NCI-H2029 (cell line): ENCODE measurements at places on chromosomes 16 and 17.

- no peak for DNase-seq
These were observed 18.3 kb downstream of the RARA start for GRCh38 chr17:40327244-40327729.

GRCh38 chr16:47921535-47921934 lies 234.3 kb downstream of the ABCC12 start:
- DNase-seq, result no peak

GRCh38 chr16:12228602-12229499 lies 252.3 kb downstream of the SNX29 start:
- DNase-seq, result peak; percentile 14

DNA sequence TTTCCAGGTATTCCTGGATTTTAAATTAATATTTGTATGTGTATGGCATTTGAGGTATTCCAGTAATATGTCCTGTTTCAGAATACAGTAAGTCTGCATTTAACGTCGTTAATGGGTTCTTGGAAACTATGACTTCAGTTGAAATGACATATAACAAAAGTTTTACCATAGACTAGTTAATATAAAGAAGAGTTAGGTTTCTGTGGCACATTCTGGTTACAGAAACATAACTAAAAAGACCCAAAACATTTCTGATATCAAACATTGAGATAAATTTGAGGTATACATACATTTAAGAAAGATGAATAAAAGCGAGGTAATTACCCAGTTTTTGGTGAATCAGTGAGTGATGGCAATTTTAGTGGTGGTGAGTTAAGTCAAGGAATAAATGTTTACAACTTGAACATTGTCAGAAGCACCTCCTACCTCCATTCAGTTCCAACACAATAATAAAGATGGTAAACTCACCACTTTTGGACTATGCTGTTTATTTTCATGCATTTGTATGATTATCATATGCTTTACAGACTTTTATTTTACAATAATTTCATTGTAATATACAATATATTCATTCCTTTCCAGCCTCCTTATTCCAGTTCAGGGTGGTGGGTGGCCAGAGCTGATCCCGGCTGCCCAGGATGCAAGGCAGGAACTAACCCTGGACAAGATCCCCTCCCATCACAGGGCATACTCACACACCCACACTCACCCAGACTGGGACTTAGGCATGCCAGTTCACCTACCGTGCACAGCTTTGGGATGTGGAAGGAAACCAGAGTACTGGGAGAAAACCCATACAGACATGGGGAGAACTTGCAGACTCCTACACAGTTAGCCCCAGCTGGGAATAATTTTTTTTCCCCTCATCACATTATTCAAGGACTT lies 9.7 kb downstream of the LUC7L3 start:
- no peak for DNase-seq

DNA sequence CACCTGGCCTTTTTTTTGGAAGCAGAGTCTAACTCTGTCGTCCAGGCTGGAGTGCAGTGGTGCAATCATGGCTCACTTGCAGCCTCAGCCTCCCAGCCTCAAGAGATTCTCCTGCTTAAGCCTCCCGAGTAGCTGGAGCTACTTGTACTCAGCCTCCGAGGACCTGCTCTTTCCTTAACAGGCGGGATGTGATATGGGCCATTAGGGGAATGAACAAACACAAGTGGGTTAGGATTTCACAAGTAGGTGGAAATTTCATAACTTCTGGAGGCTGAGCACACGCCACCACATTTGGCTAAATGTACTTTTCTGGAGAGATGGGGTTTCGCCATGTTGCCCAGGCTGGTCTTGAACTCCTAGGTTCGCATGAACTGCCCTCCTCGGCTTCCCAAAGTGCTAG lies 4.1 kb downstream of the PAM16 start:
- no peak for DNase-seq

DNA sequence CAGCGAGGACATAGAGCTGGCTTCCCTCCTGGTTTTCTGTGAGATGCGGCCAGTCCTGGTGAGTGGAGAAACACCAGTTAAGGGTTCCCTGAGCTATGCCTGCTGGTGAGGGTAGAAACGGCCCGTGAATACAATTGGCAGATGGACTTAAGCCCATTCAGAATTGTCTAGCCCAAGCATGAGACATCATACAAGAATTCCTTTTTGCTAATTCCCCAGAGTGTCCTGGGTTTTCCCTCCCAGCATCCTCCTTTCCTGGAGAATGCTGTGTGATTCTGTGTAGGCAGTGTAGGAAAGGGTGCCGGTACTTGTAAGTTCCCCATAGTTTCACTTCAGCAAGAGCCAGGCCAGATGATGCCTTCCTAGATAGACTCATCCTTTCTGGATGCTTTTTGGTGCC lies 65.1 kb downstream of the SDR42E1 start:
- DNase-seq, result no peak

DNA sequence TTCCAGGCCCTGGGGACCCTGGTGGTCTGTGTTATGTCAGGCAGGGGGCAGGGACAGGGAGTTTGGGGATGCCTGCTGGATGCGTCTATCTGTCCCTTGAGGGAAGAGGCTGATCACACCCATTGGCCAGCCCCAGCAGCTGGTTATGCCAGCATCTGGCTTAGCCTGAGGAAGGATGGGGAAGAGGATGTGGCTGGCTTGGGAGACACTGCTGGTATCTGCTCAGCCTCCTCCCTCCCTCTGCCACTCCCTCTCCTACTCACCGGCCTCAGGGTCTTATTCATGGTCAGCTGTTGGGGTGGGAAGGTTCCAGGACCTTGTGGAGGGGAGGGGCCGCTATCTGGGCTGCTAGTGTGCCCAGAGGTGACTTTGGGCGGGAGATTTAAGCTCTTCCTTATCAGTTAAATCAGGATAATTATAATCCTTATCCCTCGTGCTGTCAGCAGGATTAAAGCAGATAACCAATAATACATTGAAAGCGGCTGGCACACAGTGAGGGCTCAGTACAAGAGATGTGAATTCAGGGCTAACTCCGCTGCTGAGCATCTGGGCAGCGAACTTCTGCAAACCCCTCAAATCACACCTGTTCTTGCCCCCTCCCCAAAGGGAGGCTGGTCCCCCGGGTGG lies 36.0 kb upstream of the MLKL start:
- no peak for DNase-seq

GRCh38 chr17:10698096-10698818 lies 863 bp downstream of the ADPRM start:
- no peak for DNase-seq

- DNase-seq, result no peak
These were observed 27.5 kb downstream of the TVP23A start for GRCh38 chr16:10791048-10791447.

GRCh38 chr16:3059723-3060242 lies 5.7 kb upstream of the IL32 start:
- DNase-seq, result no peak

GRCh38 chr17:57215317-57215716 lies 41.0 kb upstream of the MSI2 start:
- no peak for DNase-seq

DNA sequence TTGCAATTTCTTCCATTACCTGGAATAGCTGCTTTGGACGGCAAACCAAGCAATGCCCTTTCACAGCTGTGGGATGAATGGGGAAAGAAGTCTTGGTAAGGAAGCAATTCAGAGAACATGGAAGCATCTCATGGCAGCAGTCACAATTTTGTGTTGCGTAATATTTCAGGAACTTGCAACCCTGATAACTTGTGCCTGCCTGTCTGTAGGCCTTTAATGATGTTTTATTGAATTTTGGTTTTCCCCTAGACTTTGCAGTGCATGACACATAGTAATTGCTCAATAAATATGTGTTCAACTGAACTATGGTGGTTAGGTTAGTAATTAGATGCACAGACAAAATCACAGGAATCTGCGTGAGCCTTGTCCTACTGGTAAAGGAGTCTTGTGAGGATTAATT lies 439.5 kb downstream of the WWOX start:
- DNase-seq, result no peak

DNA sequence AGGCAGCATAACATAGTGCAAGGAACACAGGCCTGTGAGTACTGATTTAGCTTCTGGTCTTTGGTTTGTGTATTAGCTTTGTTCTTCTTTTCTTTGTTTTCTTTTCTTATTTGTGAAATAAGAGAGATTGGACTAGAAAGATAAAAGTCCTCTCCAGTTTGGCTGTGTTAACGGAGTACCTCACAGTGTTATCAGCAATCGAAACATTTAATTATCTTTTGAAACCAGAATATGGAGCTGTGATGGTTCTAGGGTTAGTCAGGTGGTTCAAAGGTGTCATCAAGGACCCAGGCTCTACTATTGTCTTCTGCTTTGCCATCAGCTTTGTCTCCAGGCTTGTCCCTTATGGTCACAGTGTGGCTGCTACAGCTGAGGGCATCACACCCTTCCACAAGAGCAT lies 25.6 kb downstream of the ADORA2B start:
- no peak for DNase-seq

GRCh38 chr16:14110728-14111251 lies 39.7 kb downstream of the MRTFB start:
- DNase-seq, result no peak

GRCh38 chr17:57480438-57481196 lies 224.3 kb downstream of the MSI2 start:
- DNase-seq, result no peak

- DNase-seq, result no peak
These were observed 946 bp downstream of the OSGIN1 start for GRCh38 chr16:83953796-83954576.

GRCh38 chr17:65994679-65995078 lies 197.3 kb downstream of the CEP112 start:
- DNase-seq, result no peak

DNA sequence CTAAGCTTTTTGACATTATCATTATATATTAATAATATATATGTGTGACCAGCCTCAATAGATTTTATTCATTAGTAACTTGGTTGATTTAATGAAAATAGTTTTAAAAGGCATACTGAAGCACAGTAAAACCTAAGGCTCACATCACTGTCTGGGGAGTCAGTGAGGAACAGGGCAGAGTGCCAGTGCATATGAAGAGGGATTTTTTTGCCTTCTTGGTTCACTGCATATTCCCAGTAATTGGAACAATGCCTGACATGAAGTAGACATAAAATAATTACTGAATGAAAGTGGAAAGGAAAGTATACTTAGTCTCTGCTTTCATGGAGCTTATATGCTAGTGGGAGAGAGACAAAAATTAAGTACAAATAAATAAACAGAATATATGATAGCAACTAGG lies 81.1 kb downstream of the FTO start:
- DNase-seq, result no peak

GRCh38 chr17:63477480-63478440 lies 899 bp downstream of the ACE start:
- DNase-seq, result no peak

DNA sequence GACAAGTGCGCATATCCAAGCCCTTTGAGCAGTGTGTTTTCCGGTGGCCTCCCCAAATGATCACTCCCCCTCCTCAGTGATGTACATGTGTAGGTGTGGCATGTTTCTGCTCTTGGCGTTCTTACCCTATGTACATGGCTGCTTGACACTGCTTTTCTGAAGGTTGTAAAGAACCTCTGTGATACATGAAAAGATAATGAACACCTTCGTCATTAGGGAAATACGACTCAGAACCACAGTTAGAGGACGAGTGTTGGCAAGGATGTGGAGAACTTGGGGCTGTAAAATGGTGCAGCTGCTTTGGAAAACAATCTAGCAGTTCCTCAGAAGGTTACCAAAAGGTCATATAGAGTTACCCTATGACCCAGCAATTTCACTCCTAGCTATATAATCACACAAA lies 28.6 kb downstream of the CEP95 start:
- DNase-seq, result no peak

GRCh38 chr16:55056585-55057401 lies 126.1 kb downstream of the IRX5 start:
- DNase-seq, result peak; percentile 12

DNA sequence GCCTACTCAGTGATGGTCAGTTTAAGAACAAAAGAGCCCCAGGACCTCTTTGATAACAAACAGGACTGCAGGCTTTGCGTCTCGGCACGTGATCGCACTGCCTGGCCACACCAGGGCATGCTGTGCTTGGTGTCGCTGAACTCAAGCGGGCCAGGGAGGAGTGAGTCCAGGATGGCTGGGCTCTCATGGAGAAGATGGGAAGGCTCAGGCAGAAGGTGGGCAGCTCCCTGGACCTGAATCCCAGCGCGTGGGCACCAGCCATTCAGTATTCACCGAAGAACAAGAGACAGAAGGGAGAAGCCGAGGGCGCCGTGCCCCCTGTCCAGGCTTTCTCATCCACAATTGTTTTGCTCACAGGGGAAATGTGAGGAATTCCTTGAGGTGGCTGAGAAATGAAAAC lies 11.9 kb downstream of the KATNB1 start:
- DNase-seq, result no peak

- peak; percentile 64 for DNase-seq
These were observed 59.8 kb upstream of the ARL4D start for GRCh38 chr17:43338886-43339516.

GRCh38 chr16:89257281-89257731 lies 39.8 kb downstream of the ZNF778 start:
- DNase-seq, result no peak

- DNase-seq, result no peak
These were observed 14.1 kb downstream of the FLYWCH2 start for GRCh38 chr16:2897110-2897509.

DNA sequence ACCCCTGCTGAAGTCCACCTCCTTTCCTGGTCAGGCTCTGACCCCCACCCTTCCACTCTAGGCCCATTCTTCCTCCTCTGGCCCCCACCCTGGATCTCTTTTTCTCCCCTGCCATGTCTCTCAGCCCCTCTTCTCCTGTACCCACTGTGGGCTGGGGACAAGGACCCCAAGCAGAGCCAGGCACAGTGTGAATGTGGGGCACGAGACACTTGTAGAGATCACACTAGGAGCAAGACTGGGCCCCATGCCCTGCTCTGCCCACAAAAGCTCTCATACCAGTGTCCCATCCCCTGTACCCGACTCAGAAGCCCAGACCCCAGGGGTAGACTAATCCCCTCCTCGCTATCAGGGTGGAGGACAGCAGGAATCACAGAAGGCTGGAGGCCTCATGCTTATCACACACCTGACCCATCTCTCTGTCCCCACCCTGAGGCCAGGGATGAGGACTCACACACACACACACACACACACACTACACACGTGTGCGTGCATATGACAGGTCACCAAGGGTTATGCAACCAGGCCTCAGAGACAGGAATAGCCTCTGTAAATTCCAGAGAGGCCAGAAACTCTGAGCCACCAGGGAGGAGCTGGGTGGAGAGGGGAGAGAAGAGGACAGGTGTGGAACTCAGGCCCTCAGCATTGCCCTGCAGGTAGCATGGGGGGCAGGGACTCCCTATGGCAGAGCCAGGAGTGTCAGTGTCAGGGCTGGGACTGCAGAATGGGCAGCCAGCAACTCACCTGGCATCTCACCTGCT lies 21.1 kb downstream of the ARHGAP27 start:
- no peak for DNase-seq

GRCh38 chr16:66902648-66903543 lies 15.8 kb downstream of the CDH16 start:
- DNase-seq, result no peak
